Aorta (tissue), 5 donors: ENCODE measurements at places on chromosomes 2 and 18.

DNA sequence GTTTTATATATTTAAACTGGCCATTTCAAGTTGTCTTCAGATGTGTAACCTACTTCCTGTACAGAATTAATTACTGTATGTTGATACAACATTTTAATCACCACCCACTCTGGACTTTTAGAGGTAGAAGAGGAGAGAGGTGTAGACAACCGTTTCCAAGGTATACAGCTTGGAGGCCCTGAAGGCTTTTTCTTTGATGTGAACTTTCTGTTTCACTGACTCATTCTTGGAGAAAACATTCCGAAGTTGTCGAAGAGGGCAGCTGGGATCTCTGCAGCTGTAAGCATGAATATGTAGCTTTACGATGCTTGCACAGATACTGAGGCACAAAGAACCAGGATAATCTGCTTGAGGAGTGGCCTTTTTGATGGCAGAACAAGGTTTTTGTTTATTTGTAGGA lies 137.0 kb downstream of the NCKAP5 start:
- no peak for DNase-seq

DNA sequence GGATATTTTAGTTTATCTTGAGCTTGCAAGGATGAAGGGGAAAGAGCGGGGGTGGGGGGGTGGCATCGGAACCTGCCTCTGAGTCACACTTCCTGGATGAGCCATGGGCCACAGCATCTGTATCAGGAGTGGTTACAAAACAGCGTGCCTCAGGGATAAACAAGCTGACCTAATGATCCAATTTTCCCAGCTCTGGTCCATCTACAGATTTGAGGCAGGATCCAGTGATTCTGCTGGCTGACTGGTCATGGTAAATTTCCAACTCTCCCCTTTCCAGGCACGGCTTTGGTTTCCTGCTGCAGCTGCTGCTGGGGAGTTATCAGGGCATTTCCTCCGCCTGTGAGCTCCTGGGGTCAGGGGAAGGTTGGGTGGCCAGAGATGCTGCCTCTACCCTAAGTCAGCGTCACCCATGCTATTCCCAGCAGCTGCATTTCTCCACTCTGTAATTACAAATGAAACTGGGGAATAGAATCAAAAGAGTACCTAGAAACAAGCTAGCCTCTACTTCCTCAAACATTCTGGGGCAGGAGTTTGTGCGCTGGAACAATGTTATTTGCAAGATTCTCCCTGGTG lies 4.7 kb upstream of the HPCAL1 start:
- peak; percentile 61 for DNase-seq

- no peak for DNase-seq
Observed at GRCh38 chr18:47658498-47658897, 272.0 kb downstream of the SMAD2 start.

DNA sequence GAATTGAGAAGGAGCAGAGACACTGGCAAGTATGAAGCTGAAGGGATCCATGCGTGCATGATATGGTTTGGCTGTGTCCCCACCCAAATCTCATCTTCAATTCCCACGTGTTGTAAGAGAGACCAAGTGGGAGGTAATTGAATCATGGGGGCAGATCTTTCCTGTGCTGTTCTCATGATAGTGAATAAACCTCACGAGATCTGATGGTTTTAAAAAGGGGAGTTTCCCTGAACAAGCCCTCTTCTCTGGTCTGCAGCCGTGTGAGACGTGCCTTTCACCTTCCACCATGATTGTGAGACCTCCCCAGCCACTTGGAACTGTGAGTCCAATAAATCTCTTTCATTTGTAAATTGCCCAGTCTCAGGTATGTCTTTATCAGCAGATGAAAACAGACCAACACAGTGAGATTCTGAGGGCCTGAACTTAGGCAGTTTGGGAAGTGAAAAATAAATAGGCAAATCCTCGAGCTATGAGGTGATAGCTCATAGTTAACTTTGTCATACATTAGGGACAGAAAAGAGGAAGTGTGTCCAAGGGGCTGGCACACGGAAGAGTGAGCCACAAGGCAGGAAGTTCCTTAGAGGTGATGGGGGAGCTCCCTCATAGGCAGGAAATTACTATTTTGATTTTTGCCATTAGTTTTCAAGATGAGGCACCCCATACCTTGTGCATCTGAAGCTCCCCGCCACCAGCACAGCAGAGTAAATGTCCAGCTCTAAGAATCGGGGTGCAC lies 658.8 kb upstream of the ID2 start:
- no peak for DNase-seq

GRCh38 chr2:121110924-121111323 lies 174.1 kb downstream of the TFCP2L1 start:
- no peak for DNase-seq

GRCh38 chr2:35503311-35503710 lies 852.3 kb upstream of the CRIM1 start:
- no peak for DNase-seq

- no peak for DNase-seq
Observed at GRCh38 chr18:49225160-49225559, 235.3 kb downstream of the DYM start.

DNA sequence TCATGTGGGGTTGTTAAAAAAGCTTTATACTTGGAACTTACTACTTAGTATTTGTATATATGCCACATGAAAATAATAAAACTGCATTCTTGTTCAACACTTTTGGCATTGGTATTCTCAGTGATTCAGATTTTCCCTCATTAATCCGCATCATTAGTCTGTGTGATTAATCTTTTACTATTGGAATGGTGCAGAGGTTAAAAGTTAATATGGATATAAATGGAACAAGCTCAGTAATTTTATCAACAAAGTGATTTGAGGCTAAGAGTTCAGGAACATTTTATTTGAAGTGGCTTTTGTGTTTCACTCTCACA lies 45.4 kb upstream of the REG3G start:
- no peak for DNase-seq

GRCh38 chr18:23460285-23461273 lies 7.5 kb downstream of the RIOK3 start:
- DNase-seq = no peak

DNA sequence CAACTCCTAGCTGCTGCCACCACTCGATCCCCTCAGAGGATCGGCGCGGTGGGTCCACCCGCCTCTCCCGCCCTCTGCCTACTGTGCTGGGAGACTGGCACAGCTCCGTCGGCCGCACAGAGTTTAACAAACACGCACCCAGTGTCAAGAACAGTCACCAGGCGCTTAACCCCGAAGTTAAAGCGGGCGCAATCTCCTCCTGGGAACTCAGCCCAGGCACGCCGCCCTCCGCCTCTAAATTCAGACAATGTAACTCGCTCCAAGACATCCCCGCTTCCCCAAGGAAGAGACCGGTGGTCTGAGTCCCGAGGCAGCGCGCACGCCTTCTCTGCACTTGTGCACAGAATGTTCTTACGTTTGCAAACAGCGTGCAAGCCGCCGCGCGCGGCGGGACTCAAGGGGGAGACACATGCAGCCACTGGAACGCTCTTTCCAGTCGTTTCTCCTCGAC lies 533 bp downstream of the CXCR4 start:
- peak; percentile 58 for DNase-seq

- no peak for DNase-seq
Observed at GRCh38 chr2:215505044-215505786, 69.3 kb upstream of the FN1 start.
